ENCODE measurements at places on chromosomes 16 and 17.

DNA sequence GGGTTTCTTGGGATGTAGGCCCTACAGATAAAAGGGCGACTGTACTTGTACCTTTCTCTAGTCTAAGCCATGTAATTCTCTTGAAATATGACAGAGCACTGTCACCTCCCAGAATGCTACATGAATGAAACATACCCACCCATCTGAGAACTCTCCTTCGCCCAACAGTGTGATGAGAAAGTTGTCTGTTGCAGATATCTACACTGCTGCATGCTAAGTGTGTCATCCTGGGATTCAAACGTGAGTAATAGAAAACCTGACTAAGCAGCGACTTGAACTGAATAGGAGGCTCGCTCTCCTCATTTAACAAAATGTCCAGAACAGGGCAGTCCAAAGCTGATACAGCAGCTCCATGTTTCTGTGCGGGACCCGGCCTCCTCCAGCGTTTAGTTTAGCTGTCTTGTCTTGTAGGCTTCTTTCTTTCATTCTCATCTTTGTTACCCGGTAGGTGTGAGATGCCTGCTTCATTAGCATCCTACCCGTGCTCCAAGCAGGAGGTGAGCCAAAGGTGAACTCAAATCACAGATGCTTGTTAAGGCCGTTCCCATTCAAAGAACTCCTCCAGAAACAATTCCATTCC lies 211.9 kb downstream of the PRKCA start:
- no peak for DNase-seq

DNA sequence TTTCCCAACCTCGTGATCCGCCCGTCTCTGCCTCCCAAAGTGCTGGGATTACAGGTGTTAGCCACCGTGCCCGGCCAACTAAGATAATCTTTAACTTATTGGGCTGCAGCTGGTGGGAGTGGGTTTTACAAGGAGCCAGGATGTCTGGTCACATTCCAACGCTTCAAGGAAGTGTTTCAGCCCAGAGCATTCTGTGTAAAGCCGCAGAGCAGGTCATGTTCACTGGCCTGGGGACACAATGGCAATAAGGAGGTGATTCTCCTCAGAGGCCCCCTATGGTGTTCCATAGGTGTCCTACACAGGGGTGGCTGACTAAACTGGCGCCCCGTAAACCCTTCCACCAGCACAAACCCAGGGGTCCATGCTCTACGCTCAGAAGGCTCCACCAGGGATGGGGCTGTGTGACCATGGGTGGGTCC lies 1.2 kb downstream of the QPRT start:
- DNase-seq: no peak

- DNase-seq: no peak
These were observed 478.6 kb downstream of the SLC39A11 start for GRCh38 chr17:72613806-72614292.

DNA sequence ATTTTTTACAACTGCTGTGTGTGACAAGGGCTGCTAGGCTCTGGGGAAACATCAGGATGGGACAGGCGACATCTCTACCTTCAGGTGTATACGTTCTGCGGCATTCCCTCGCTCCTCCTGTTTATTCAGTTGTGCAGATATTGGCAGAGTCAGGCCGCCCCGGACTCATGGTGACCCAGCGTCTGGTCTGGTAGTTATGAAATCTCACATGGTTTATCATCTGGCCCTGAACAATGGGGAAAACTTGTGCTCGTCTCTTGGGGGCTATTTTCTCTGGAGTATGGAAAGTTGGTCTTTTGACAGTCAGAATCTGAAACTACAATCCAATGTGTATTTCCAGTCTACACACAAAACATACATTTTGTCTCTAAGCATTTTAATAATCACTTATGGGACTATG lies 3.3 kb downstream of the MARCHF10 start:
- DNase-seq: no peak

DNA sequence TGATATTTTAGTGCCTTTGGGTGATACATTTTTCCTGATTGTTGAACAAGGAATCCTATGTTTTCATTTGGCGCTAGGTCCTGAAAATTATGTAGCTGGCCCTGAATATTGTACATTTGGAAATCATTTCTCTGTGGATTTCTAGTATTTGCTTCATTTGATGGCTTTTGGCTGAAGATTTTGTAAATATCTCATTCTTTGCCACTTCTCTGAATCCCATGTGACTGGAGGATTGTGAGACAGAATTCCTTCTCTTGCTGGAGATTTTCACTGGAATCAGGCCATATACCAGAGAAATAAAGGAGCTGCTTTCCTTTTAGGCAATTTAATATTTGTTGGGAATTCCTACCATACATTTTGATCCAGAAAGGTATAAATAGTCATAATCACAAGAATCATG lies 8.6 kb downstream of the KRT28 start:
- no peak for DNase-seq

GRCh38 chr17:51588063-51588462 lies 327.7 kb downstream of the UTP18 start:
- DNase-seq: no peak

- peak; percentile 76 for DNase-seq
These were observed 2.0 kb downstream of the CBX4 start for GRCh38 chr17:79836972-79837887.

- no peak for DNase-seq
These were observed 6.6 kb downstream of the SEC14L1 start for GRCh38 chr17:77147357-77147801.

GRCh38 chr17:62778990-62779681 lies 29.0 kb downstream of the MARCHF10 start:
- no peak for DNase-seq

- no peak for DNase-seq
These were observed 1379.7 kb downstream of the CDH11 start for GRCh38 chr16:63742150-63742549.

DNA sequence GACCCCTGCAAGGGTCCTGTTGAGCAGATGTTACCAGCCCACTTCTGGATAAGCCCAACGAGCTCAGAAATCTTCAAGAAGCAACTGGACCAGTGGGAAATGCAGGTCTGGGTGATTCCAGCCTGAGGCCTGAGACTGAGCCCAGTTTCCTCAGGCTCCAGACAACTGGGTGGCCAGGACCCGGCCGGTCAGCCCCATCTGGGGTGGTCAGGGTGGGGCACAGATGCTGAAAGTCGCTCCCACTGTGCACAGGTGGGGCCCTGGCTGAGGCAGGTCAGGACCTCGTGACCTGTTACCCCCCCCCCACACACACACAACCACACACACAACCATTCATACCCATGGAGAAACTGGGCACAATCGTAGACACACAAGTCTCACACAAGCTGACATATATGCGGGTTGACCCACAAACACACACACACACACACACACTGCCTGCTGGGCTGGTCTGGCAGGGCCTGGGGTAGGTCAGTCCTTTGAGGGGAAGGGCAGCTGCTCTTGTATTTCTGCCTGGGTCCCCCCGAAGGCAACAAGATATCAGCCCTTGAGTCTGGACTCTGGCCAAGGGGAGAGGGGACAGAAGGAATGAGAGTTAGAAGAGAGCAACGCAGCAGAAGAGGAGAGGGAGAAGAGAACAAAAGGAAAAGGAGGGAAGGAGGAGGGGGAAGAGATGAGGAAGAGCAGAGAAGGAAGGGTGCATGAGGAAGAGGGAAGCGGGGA lies 99.0 kb upstream of the CDH5 start:
- no peak for DNase-seq

- no peak for DNase-seq
These were observed 93.1 kb downstream of the ZDHHC7 start for GRCh38 chr16:84918006-84918909.

DNA sequence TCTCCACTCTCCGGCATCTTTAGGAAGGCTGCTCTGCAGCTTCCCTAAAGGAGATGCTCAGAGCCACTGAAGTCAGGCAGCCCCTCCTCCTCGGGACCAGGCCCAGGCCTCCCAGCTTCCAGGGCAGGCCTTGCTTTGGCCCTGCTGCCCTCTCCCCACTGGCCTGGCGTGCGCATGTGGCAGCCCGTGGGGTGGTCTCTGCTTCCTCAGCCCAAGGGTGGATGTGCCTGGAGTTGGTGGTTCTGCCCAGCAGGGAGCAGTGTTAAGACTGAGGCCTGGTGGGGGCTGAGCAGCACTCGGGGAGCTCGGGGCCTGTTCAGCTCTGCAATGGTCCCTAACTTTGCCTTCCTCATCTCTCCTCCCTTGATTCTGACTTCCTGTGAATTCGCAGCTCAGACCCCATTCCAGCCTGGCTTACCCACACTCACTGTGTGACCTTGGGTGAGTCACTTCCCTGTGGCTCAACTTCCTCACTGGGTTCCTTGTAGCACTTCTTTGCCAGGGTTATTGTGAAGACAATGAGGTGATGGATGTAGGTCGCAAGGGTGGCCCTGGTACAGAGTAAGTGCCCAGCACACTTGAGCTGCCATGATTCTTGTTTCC lies 63.2 kb downstream of the NKD1 start:
- DNase-seq: no peak

GRCh38 chr17:74812109-74813009 lies 36.2 kb upstream of the NAT9 start:
- no peak for DNase-seq
